Keratinocyte (primary cell): ENCODE measurements at places on chromosomes 11 and 22. TPM values are rescaled to one million over a fixed set of nuclear protein-coding genes. Genes with fewer than 3 reads are reported as not detected.

DNA sequence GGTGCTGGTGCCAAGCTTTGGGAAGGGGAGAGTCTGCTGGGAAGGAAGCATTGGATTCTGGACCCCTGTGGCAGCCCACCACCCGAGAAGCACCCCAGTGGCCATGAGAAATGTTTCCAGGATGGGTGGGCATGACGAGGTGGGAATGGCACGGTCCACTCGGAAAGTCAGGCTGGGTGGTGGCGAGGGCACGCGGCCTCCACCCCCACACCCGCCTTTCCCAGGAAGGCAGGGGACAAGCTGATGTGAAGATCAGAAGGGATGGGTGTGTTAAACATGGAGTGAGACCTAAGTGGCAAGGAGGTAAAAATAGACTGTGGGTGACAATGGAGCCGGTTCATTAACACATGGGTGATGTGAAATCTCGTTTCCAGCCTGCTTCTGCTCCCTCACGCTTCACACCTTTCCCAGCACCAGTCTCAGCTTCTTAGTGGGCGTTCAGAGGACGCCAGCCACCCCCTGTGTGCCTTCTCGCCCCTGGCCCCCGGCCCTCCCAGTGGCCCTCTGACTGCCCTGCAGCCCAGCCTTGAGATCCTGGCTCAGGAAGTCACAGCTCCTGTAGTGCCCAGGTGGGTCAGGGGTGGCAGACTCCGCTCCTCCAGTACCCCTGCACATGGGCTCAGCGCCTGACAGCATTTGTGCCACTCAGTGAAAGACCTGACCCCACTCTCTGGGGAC, 27.6 kb downstream of the LRRC10B start:
- H3K36me3 ChIP-seq = no peaks in the 10 kb centered on the region
- DNase-seq = no peak
- no peaks in the 10 kb centered on the region for H3K4me1 ChIP-seq
- peaks cover 18% of the 10 kb centered on the region for H3K27me3 ChIP-seq
- H3K4me3 ChIP-seq = no peak overlapping the region
- no peak overlapping the region for H3K27ac ChIP-seq

GRCh38 chr11:132358573-132358953, 988.1 kb downstream of the NTM start:
- H3K36me3 ChIP-seq = no peaks in the 10 kb centered on the region
- H3K27ac ChIP-seq = no peak overlapping the region
- H3K4me3 ChIP-seq = no peak overlapping the region
- no peaks in the 10 kb centered on the region for H3K4me1 ChIP-seq

DNA sequence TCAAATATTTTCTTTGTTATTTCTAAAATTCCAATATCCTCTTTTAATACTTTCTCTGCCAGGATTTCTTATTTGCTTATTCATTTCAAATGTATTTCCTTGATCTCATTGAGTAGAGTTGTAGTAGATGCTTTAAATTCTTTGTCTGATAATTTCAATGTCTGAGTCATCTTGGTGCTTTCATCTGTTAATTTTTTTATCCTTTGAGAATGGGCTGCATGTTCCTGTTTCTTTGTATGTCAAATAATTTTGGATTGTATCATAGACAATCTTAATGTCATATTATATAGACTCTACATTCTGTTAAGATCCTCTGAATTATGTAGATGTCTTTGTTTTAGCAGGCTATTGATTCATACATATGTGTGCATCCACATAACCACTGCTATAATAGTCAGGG, 57.5 kb downstream of the MYEOV start:
- H3K27me3 ChIP-seq = no peaks in the 10 kb centered on the region
- DNase-seq = no peak
- H3K36me3 ChIP-seq = no peaks in the 10 kb centered on the region
- H3K4me3 ChIP-seq = no peak overlapping the region

DNA sequence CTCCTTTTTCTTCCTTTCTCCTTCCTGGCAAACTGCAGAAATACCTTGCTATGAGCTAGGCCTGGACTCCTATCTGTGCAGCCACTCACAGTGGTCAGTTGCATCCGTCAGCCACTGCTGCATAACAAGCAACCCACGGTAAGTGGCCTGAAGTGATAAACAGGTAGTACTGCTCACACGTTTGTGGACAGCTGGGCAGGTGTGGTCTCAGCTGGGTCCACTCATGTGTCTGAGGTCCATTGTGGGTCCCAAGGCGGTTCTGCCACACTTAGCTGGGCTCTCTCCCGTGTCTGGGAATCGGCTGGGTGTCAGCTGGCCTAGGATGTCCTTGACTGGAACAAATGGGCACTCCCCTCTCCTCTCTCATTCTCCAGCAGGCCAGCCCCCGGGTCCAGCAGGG, 109.3 kb downstream of the BRD1 start:
- H3K4me3 ChIP-seq = no peak overlapping the region
- H3K4me1 ChIP-seq = no peaks in the 10 kb centered on the region
- H3K27me3 ChIP-seq = no peaks in the 10 kb centered on the region
- H3K27ac ChIP-seq = no peak overlapping the region
- no peaks in the 10 kb centered on the region for H3K36me3 ChIP-seq
- no peak for DNase-seq

- no peak overlapping the region for H3K27ac ChIP-seq
- no peaks in the 10 kb centered on the region for H3K36me3 ChIP-seq
- no peak for DNase-seq
- H3K4me1 ChIP-seq = no peaks in the 10 kb centered on the region
- H3K27me3 ChIP-seq = no peaks in the 10 kb centered on the region
Observed at GRCh38 chr11:84794663-84795443, 832.3 kb downstream of the DLG2 start.

- H3K27me3 ChIP-seq = no peaks in the 10 kb centered on the region
- H3K4me1 ChIP-seq = peaks cover 16% of the 10 kb centered on the region
- peaks cover 4% of the 10 kb centered on the region for H3K36me3 ChIP-seq
- DNase-seq = no peak
- no peak overlapping the region for H3K4me3 ChIP-seq
Observed at GRCh38 chr22:19800761-19801244, 40.2 kb downstream of the TBX1 start.

- no peak for DNase-seq
- H3K4me3 ChIP-seq = no peak overlapping the region
- no peaks in the 10 kb centered on the region for H3K36me3 ChIP-seq
- H3K27me3 ChIP-seq = peaks cover 57% of the 10 kb centered on the region
- no peak overlapping the region for H3K27ac ChIP-seq
- H3K4me1 ChIP-seq = peaks cover 6% of the 10 kb centered on the region
Observed at GRCh38 chr22:19757985-19758895, 2.3 kb upstream of the TBX1 start.

GRCh38 chr22:37764622-37765021, 43.1 kb upstream of the GCAT start:
- peaks cover 30% of the 10 kb centered on the region for H3K36me3 ChIP-seq
- H3K4me1 ChIP-seq = peaks cover 9% of the 10 kb centered on the region
- no peak overlapping the region for H3K27ac ChIP-seq
- H3K27me3 ChIP-seq = no peaks in the 10 kb centered on the region

GRCh38 chr11:96161307-96162089, 181.5 kb downstream of the MAML2 start:
- H3K27ac ChIP-seq = no peak overlapping the region
- no peak for DNase-seq
- peaks cover 13% of the 10 kb centered on the region for H3K4me1 ChIP-seq

- peaks cover 12% of the 10 kb centered on the region for H3K4me1 ChIP-seq
- no peaks in the 10 kb centered on the region for H3K36me3 ChIP-seq
- no peak overlapping the region for H3K27ac ChIP-seq
Observed at GRCh38 chr11:27678242-27678641, 22.0 kb downstream of the BDNF start.

GRCh38 chr11:15845261-15845660, 511.1 kb downstream of the SOX6 start:
- peaks cover 14% of the 10 kb centered on the region for H3K4me1 ChIP-seq
- no peaks in the 10 kb centered on the region for H3K36me3 ChIP-seq
- no peaks in the 10 kb centered on the region for H3K27me3 ChIP-seq
- DNase-seq = no peak

- DNase-seq = no peak
- H3K27ac ChIP-seq = no peak overlapping the region
- peaks cover 13% of the 10 kb centered on the region for H3K4me1 ChIP-seq
- H3K4me3 ChIP-seq = no peak overlapping the region
- no peaks in the 10 kb centered on the region for H3K27me3 ChIP-seq
- no peaks in the 10 kb centered on the region for H3K36me3 ChIP-seq
Observed at GRCh38 chr22:30178181-30179126, 68.1 kb downstream of the LIF start.

DNA sequence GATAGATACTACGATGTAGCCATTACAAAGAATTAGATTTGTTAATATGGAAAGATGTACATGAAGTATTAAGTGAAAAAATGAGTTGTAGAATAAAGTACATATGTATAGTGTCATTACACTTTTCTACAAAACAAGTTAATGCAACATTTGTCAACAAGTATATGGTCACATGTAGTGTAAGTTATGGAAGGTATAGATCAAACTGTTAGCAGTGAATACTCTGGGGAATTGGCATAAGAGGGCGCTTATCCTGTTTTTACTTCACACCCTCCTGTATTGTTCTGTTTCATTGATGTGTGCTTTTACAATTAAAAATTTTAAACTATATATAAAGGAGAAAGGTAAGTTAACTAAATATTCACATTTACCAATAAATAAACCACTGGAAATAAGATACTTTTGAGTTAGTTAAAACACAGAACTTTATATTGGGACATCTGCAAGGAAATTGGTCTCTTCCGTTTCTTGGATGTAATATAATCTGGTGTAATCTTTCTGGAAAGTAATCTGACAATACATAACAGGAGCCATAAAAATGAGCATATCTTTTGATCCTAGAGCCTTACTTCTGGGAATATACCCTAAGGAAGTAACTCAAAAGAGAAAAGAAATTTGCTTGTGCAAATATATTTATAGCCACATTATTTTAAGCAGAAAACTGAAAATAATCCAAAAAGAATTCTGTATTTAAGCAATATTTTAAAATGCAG, 34.5 kb downstream of the CSTPP1 start:
- no peak overlapping the region for H3K4me3 ChIP-seq
- H3K36me3 ChIP-seq = no peaks in the 10 kb centered on the region
- H3K27ac ChIP-seq = no peak overlapping the region
- no peak for DNase-seq

- no peak overlapping the region for H3K27ac ChIP-seq
- no peaks in the 10 kb centered on the region for H3K27me3 ChIP-seq
- no peaks in the 10 kb centered on the region for H3K36me3 ChIP-seq
- no peak overlapping the region for H3K4me3 ChIP-seq
Observed at GRCh38 chr11:36258730-36259360, 30.4 kb downstream of the COMMD9 start.

Gene SULT4A1
- 0.26 to 1.0 TPM (median 0.33 TPM) in 3 replicates for polyA plus RNA-seq

Gene PRR33
- not detected in 3 replicates for polyA plus RNA-seq

Gene SPON1
- polyA plus RNA-seq = not detected in 3 replicates

Gene C11orf52
- polyA plus RNA-seq = 2.9 to 5.5 TPM (median 3.5 TPM) in 3 replicates

Gene GSTT2B
- polyA plus RNA-seq = 15.5 to 22.2 TPM (median 17.9 TPM) in 3 replicates

Gene SOX10
- not detected in 3 replicates for polyA plus RNA-seq

Gene PRSS23
- 126 to 168 TPM (median 143 TPM) in 3 replicates for polyA plus RNA-seq
